ENCODE measurements at places on chromosomes 16 and 17.
A peak's percentile ranks its signal among the peaks of the same experiment; 100 is the strongest.

DNA sequence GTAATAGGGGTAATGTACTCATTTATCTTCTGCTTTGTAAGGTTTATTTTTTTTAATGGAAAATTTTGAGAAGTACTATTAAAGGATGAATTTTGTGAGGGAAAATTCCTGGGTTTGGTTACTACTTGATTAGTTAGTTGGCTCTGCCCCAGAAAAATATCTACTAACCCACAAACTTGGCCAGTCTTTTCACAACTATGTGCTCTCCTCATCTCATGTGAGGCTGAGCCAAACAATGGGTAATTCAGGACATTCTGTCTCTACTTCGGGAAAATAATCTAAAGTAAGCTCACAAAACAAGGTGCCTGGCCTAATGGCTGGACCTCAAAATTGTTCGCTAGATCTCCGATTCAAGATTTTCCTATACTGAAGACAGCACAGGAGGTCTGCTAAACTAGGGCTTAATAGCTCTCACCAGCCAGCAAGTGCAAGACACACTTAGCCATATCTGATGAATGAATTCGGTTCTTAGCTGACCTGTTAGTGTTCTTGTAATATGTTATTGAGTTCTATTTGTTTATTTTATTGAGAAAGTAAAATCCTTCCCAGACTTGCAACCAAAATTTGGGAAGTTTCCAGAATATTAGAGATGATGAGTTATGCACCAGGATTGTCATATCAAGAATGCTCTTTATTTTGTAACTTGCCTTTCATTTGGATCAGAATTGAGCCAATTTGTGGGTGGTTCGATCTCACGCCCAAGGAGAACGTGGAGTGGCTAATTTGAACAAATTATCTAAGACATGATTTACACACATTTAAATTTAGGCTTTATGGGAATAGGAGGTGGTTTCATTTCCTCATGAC, 5.7 kb downstream of the KCNJ16 start:
- no peak for DNase-seq

DNA sequence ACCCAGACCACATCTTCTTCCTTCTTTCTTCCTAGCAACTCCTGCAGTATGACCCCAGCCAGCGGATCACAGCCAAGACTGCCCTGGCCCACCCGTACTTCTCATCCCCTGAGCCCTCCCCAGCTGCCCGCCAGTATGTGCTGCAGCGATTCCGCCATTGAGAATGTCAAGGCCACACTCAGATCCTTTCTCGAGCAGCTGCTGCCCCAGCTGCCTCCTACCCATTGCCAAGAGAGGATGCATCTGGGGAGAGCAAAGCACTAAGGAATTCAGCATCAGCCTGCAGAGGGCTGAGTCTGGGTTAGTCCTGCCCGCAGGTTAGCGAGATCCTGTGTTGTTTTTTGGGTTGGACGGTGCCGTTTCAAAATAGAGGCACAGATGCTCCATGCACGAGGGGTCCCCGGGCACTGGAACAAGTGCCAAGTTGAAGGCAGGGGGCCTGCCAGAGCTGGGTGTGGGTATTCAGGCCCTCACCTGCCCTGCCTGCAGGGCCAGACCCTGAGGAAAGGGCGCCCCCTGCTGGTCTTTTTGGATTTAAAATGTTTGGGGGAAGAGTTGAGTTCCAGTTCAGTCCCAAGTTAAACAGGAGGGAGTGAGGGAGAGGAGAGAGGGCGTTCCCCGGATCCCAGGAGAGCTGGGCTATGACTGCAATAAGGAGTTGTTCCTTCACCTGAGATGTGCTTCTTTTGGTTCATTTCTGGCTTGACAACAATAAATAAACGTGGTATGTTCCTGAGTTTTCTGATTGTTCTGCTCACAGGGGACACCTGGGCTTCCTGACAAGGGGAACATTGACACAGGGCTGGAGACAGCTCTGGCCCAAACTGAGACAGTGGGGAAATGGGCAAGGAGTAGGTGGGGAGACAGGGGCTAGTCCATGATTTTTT, 4.9 kb downstream of the CDK3 start:
- peak; percentile 63 for DNase-seq

- DNase-seq: no peak
These were observed 9.3 kb upstream of the KREMEN2 start for GRCh38 chr16:2954656-2955381.

- peak; percentile 38 for DNase-seq
These were observed 585 bp downstream of the MLKL start for GRCh38 chr16:74700116-74700437.

- DNase-seq: no peak
These were observed 10.3 kb upstream of the NTN1 start for GRCh38 chr17:9011001-9011400.

DNA sequence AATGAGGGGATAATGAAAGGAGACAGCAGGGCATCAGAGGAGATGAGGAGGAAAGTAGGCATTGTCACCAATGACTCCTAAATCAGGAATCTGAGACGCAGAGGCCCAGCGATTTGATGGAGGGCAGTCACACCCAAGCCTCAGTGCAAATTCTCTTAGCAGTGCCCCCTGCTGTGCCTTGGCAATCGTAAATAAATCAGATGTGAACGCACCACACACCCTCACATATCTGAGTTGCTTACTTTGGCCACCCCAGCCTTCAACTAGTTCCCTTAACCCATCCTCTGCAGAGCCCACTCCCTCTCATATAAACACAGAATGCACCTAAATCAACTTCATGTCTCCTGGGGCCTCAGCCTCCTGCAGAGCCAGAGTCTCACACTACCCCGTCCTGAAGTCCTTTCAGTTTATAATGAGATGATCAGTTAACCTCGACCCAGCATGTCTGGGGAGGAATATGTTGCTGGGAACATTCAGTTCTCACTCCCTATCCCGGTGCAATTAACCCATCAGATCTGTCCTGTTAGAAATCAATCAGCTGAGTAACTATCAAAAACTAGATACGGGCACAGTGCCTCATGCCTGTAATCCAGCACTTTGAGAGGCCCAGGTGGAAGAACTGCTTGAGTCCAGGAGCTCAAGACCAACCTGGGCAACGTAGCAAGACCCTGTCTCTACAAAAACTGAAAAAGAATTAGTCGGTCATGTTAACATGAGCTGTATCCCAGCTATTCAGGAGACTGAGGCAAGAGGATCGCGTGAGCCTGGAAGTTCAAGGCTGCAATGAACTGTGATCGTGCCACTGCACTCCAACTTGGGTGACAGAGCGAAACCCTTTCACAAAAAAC, 78.4 kb downstream of the SLC39A11 start:
- DNase-seq: peak; percentile 79

DNA sequence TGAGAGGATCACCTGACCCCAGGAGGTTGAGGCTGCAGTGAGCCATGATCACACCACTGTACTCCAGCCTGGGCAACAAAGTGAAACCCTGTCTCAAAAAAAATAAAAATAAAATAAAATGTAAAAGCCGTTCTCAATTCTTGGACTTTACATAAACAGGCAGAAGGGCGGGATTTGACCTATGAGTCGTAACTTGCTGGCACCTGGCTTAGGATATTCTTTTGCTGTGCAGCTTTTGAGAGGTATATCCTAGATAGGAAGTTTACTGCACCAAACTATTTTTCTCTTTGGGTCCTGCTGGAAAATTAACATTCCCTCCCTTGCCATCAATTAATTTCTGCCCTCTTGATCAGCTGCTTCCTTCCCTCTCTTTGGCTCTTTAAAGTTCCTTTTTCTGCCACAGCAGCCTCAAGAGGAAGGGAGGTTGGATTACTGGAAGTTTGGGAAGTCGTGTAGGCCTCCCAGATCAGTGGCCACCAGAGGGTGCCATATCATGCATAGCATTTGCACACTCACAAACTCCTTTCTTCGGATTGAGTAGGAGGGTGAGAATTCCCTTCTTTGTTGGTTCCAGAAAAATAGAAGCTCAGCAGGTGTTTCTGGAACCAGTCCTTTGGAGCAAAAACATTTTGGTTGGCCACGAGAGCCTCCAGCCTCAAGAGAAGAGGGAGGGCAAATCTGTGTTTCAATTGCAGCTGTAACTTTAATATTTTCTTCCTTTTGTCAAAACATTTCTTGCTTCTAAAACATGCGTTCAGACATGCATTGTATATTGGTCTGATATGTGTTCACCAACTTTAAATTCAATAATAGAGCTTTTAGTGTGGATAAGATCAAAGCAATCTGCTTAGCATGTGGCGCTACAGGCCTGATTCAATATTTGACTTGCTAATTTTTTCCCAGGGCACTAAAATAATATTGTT, 147.3 kb downstream of the CCDC182 start:
- peak; percentile 74 for DNase-seq

GRCh38 chr16:17440131-17440530, 30.6 kb downstream of the XYLT1 start:
- DNase-seq: no peak

GRCh38 chr17:55527540-55528118, 16.4 kb upstream of the SMIM36 start:
- DNase-seq: peak; percentile 18

DNA sequence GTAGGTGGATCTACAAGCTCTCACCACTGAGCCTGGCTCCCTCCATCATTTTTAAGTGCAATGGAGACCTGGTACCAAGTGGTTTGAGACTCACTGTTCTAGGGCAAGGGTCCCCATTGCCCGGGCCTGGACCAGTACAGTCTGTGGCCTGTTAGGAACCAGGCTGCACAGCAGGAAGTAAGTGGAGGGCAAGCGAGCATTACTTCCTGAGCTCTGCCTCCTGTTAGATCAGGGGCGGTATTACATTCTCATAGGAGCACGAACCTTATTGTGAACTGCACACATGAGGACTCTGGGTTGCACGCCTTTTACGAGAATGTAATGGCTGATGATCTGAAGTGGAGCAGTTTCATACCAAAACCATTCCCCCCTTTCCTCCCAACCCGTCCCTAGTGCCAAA, 6.8 kb upstream of the ZNF594 start:
- no peak for DNase-seq

GRCh38 chr17:55421179-55421934, at the start of gene MMD:
Gene MMD (minus strand): TSS chr17:55421835. CDS start chr17:55421695, 140 bp downstream.
- DNase-seq: peak; percentile 32

DNA sequence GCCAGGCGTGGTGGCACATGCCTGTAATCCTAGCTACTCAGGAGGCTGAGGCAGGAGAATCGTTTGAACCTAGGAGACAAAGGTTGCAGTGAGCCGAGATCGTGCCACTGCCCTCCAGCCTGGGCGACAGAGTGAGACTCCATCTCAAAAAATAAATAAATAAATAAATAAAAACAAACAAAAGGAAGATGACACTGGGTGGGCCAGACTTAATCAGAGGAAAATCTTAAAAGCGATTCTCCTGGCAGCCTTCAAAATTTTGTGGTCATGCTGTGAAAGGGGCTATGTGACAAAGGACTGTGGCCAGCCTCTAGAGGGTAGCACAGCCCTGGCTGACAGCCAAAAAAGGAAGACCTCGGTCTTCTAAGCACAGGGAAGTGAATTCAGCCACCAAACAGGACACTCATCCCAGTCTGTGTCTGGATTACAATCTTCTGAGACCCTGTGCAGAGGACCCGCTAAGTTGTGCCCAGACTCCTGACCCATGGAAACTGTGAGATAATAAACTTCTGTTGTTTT, 391.1 kb downstream of the CNTNAP4 start:
- DNase-seq: no peak

GRCh38 chr16:66189951-66190350, 176.5 kb upstream of the CDH5 start:
- peak; percentile 70 for DNase-seq

GRCh38 chr17:61285526-61286320, 113.9 kb upstream of the TBX2 start:
- DNase-seq: peak; percentile 60

DNA sequence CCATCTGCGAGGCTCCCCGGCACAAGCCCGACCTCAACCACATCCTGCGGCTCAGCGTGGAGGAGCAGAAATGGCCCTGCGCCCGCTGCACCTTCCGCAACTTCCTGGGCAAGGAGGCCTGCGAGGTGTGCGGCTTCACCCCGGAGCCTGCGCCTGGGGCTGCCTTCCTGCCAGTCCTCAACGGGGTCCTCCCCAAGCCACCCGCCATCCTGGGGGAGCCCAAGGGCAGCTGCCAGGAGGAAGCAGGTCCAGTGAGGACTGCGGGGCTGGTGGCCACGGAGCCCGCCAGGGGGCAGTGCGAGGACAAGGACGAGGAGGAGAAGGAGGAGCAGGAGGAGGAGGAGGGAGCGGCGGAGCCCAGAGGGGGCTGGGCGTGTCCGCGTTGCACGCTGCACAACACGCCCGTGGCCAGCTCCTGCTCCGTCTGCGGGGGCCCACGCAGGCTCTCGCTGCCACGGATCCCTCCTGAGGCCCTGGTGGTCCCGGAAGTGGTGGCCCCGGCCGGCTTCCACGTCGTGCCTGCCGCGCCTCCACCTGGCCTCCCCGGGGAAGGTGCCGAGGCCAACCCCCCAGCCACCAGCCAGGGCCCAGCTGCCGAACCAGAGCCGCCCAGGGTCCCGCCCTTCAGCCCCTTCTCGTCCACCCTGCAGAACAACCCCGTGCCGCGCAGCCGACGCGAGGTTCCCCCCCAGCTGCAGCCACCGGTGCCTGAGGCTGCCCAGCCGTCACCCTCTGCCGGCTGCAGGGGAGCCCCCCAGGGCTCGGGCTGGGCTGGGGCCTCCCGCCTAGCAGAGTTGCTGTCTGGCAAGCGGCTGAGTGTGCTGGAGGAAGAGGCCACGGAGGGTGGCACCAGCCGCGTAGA, 13.1 kb upstream of the PRR35 start:
- no peak for DNase-seq

DNA sequence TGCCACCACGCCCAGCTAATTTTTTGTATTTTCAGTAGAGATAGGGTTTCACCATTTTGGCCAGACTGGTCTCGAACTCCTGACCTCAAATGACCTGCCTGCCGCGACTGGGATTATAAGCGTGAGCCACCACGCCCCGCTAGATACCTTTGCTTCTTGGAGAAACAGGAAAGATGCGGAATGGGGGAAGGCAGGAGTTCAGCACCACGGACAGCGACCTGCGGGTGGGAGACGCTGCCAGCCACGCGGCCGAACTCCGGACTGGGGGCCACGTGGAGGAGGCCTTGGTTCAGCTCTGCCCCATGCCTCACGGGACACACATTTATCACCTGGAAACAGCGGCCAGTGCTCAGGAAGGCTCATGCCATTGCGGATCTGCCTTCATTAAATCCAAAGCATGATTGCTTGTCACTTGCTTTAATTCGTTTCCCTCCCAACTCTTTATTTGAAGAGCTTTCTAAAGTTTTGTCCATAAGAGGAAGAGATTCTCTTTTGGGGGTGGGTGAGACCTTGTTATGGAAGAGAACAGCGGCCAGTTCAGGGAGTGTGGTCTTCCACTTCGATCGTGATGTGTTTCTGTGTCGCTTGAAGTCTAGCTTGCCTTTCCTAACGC, 219.9 kb downstream of the ENGASE start:
- peak; percentile 35 for DNase-seq

DNA sequence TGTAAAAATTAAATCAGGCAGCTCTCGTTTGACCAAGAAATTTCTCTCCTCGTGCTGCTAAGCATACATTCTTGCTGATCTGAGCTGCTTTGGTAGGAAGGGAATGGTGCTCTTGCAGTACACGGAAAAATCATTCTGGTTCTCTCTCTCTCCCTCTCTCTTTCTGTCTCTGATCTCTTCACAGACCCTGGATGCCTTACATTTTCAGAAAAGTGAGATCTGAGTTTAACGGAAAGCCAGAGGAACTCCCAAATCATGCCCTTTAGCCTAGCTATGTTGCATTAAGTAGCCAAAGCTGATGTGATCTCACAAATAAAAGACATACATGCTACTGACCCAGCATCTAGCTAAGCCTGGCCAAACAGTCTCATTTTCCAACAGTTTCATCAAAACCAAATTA, 4.0 kb downstream of the CA10 start:
- DNase-seq: no peak
